Activated CD4-positive, alpha-beta T cell treated with anti-CD3 and anti-CD28 coated beads for 48 hours (primary cell): ENCODE measurements at places on chromosomes 5 and 9.

- DNase-seq: no peak
These were observed 35.5 kb upstream of the EMB start for GRCh38 chr5:50476549-50476948.

DNA sequence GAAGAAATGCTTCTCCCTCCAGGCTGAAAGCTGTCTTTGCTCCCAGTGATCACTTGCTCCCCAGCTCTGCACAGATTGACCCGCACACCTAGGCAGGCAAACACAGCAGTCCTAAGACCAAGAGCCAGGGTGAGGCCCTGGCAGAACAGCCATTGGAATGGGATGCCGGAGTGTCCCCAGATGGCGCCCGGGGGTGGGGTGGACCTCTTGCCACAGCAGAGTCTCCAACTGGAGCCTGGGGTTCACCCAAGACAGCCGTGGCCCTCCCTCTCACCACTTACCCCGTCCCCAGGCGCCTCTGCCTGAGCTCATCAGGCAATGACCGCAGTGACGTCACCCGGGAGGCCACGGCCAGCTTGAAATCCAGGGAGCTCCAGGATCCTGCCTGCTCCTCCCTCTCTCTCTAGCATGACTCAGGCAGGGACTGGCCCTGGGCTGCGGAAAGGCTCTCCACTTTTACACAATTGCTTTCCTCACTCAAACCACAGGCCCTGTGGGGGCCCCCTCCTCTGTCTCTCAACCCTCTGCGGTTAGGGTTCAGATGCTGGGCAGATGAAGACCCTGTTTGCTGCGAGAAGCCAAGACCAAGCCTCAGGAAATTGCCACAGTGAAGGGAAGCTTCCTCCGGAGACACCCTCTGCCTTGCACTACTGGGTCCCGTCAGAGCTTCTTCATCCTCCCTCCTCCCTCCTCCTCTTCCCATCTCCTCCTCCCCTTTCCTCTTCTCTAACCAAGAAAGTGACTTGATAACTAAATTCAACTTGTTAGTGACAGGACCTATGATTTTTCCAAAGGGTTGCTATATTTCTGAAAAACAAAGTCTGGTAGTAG is 24.3 kb upstream of the PTGES start:
- DNase-seq: peak; percentile 79

GRCh38 chr5:141805874-141806595 is 72.2 kb downstream of the PCDH1 start:
- DNase-seq: no peak

DNA sequence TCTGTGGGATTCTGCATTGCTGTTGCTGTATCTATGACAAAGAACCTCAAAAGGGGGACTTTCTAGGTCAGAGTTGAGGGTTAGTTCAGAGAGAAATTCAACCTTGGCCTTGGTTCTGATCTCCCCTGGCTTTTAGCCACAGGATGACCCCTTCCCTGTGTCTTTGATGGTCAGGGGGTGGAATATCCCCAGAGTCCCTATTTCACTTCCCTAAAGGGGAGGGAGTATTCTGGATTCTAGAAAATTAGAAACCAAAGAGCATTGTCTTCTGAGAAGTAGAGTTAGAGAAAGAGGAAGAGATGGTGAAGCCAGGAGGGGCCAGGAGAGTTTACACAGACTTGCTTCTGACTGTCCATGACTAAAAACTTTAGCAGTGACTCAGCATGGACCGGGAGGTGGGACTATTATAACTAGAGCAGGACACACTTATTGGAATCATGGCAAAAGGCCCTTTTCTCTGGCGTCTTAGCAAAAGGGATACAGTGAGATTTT is 56.2 kb upstream of the LPAR1 start:
- DNase-seq: no peak

DNA sequence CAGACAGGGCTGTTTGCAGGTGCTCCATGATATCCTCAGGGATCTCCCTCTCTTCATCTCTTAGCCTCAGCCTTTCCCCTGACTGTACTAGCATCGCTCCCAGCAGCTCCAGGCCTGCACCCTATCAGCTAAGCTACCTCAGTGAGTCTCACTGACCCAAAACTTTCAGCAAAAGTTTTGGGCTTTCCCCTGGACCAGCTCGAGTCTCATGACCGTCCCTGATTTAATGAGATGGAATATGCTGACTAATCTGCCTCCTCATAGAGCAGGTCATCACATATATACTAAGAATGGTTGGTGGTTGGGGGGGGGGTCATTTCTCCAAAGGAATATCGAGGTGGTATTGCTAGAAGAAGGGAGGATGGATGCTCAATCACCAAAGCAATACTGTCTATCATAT is 151.5 kb downstream of the NR3C1 start:
- DNase-seq: no peak

DNA sequence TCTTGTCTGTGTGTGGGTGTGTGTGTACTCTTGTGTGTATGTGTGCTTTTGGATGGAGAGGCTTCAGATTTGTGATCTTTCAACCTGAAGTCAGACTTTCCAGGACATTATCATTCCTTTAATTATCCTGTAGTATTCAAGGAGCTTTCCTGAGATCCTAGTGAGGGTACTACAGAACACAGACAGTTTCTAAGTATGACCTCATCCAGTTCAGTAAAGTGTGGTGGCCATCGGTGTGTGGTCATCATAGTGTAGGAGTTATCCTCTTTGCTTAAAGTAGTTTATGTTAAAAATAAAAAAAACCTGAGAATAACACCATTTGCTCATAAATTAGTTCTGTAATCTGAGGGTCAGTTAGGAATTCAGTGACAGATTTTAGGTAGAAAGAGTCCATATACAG is 478.0 kb upstream of the ACTBL2 start:
- DNase-seq: no peak

DNA sequence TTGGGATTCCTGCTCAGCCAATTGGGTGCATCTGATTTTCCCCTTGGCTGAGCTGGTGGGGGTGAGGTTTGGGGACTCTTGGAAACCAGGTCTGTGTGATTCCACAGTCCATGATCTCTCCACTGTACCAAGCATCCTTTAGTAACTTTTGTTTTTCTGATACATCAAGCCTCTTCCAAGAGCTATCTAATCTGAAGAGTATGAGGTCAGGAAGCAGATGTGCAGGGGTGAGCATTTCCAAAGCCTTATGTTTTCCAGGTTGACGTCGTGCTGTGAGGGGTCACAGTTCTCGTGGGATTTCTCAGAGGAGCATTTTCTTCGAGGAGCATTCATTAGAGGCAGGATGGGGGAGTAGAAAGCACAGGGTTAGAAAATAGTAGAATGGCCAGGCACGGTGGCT is 95.3 kb downstream of the KLF4 start:
- no peak for DNase-seq

DNA sequence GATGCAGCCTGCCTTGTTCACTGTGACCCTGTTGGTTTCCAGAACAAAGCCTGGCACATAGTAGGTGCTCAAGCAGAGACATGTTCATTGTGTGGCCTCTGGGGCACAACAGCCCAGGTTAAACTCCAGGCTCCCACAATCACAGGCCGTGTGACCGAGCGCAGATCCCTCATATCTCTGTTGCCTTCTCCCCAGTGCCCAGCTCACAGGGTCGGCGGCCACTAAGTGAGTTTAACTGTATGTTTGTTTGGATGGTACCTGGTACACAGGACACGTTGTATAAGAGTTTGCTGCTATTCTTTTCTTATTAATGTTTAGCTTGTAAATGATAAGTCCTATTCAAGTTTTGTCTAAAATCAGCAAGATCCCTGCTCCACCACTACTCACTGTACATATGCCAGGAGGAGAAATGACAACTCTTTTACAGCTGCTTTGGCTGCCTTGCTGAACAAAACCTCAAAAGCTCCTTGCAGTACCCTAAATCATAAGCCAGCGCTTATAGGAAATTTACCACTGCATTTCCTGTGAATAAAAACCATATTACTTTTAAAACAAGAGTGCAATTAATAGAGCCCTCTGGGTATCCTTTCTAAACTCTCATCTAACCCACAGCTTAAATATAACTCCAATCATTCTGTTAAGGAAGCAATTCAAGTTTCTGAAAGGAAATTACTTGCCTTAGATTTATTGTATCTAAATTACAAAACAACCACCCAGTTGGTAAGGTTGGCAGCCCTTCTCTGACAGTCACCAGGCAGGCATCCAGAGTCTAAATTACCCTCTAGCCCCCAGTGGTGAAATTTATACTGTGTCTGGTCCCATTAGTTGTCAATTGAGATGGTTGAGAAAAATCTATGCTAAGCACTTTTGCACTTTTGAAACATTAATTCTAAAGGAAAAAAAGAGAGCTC is 379.4 kb downstream of the SEMA5A start:
- no peak for DNase-seq

DNA sequence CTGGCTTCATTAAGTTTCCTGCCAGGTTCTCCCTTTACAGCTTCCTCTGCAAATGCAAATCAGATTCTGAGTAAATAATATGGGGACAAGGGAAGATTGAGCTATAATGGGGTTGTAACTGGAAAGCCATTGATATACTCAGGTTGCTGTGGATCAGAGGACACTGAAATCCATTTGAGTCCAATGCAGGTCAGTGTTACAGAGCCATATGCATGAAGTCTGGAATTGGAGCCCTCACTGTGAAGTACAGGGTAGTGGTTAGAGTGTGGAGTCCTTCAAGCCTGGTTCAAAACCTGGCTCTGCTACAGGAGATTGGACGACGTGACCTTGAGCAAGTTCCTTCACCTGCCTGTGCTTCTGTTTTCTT is 48.7 kb downstream of the TIMD4 start:
- DNase-seq: no peak

DNA sequence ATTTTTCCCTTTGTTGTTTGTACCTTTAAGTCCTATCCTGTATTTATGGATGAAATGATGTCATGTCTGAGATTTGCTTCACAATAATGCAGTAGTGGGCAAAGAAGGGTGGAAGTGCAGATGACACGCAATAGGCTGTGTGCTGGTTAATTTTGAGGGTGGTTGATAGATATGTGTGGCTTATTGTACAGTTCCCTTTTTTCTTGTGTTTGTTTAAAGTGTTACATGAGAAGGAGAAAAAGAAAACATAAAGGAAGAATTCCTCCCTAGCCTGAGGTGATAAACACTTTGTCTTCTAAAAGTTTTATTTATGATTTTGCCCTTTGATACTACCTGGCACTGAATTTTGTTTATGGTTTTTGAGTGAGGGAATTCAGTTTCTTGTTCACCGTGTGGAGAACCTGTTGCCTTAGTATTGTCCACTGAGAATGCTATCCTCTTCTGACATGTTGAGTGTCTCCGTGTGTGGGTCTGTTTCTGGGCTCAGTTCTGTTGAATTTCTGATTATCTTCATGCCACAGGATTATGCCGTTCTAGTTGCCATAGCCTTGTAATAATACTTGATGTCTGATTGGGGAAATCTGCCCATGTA is 52.3 kb upstream of the FAM120AOS start:
- DNase-seq: no peak

DNA sequence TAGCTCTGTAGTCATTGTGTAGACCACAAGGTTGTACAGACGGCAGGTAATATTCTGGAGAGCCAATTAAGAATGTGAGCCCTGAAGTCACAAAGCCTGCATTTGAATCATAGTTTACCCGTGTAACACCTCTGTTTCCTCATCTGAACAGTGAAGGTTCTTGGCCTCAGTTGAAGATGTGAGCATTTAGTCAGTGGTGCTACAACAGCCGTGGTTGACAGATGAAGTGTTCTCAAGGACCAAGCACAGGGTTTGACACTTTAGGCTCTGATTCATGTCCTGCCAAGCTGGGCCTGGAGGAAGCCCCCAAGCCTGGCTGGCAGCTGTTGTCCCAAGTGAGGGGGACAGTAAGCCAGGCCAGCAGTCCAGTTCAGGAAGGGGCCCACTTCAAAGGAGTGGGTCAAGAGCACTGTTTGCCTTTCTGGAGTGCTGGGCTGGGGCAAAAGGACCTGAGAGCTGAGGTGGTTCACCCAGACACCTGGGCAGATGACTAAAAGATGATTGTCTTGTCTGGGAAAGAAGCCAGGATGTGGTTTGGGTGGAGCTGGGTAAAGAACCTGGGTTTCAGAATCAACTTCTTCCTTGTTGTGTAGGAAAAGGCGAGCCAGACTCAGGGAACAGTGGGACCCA is 20.7 kb downstream of the FAXDC2 start:
- DNase-seq: peak; percentile 34

GRCh38 chr5:36156121-36156601 is 4.2 kb downstream of the SKP2 start:
- no peak for DNase-seq

- DNase-seq: peak; percentile 89
These were observed 68.3 kb downstream of the KCNIP1 start for GRCh38 chr5:170571875-170572852.

DNA sequence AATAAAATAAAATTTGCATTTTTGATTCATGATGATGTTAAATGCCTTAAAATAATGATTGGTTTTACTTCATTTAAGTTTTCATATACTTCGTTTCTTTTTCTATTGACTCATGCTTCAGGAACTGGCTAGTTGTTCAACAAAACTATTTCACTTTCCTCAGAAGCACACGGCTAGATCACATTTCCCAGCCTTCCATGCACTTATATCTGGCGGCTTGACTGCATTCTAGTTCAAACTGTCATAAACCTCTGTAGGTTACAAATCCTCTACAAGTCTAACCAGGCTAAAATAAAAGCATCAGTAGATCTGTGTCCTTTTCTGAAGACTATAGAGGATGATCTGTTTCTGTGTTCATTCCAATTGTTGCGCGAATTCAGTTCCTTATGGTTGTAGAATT is 46.3 kb upstream of the CNTLN start:
- no peak for DNase-seq

- no peak for DNase-seq
These were observed 472.1 kb upstream of the TNC start for GRCh38 chr9:115590011-115590410.

GRCh38 chr5:93360436-93361088 is 220.5 kb downstream of the NR2F1-AS1 start:
- no peak for DNase-seq

DNA sequence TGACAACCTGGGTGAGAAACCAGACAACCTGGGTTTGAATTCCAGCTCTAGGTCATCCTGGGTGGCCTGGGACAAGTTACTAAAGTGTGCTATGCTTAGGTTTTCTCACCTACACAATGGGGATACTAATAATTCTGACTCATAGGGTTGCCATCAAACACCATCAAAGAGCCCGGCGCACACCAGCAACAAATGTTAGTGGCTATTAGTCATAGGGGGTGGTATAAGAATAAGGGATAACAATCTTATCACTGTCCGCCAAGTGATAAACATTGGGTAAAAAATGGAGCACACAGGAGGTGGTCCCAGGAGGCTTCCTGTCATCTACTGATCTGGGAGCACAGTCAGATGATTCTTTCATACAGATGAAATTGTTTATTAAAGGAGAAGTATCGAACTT is 61.4 kb upstream of the AFAP1L1 start:
- DNase-seq: no peak

DNA sequence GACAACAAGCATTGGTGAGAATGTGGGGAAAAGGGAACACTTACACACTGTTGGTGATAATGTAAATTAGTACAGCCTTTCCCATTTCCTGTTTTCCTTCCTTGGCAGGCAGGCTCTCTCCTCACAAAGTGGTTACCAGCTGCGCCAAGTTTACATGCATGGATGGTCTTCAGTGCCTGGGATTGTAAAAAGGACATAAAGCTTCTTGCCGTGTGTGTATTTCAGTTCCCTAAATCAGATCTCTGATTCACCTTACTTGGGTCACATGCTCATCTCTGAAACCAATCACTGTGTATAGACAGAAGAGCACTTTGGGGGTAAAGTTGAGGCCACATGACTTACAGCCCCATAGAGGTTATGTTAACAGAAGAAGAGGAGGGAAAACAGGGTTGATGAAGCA is 92.8 kb downstream of the CAVIN4 start:
- no peak for DNase-seq
